ENCODE measurements at places on chromosomes 13 and 19.
A peak's percentile ranks its signal among the peaks of the same experiment; 100 is the strongest.

DNA sequence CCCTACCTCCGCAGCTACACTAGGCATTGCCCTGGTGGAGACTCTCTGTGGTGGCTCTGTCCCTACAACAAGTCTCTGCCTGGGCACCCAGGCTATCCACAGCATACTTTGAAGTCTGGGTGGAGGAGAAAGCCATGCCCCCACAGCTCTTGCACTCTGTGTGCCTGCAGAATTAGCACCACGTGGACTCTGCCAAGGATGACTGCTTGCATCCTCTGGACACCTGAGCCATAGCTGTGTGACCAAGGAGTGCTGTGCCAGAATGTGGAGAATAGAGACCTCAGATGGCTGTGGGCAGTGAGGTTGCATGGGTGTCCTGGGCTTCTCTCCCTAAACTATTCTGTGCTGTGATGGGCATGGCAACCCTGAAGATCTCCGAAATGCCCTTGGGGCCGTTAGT is 21.2 kb upstream of the MCF2L start:
- no peak for DNase-seq

GRCh38 chr19:6590258-6590826 is 608 bp downstream of the CD70 start:
- DNase-seq, result no peak

GRCh38 chr13:72261732-72262131 is 394.7 kb upstream of the DACH1 start:
- no peak for DNase-seq

GRCh38 chr13:46079770-46080169 is 25.1 kb downstream of the CPB2 start:
- DNase-seq, result no peak

DNA sequence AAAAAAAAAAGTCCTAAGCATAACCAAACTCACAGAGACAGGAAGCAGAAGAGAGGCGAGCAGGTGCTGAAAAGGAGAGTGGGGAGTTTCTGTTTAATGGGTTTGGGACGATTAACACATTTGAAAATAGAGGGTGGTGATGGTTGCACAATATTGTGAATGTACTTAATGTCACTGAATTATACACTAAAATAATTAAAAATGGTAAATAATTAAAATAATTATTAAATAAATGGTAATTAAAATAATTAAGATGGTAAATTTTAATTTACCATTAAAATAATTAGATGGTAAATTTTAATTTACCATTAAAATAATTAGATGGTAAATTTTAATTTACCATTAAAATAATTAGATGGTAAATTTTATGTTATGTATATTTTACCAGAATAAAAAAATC is 74.8 kb upstream of the XPO4 start:
- DNase-seq, result no peak

DNA sequence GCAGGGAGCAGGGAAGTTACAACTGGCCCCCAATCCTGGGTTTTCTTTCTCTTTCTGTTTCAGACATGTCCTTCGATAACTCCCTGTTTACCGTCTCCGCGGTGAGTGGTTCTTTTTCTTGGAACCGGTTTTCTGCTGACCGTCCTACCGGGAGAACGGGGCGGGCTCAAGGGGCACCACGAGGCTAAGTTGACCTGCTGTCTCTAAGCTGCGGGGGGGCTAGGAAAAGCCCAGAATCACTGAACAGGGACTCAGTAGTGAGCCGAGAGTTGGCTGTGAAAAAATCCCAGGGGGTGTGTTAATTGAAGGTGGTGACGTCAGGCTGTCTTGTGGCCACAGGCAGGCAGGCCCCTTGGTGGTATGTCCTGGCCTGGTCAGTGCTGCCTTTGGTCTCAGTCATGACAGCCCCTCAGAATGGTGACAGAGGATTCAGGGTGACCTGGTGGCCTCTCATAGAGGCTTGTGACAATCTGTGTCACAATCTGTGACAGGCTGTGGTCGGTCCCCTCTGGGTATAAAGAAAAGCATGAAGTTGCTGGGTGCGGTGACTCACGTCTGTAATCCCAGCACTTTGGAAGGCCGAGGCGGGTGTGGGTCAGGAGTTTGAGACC is 8.1 kb upstream of the CARM1 start:
- no peak for DNase-seq

DNA sequence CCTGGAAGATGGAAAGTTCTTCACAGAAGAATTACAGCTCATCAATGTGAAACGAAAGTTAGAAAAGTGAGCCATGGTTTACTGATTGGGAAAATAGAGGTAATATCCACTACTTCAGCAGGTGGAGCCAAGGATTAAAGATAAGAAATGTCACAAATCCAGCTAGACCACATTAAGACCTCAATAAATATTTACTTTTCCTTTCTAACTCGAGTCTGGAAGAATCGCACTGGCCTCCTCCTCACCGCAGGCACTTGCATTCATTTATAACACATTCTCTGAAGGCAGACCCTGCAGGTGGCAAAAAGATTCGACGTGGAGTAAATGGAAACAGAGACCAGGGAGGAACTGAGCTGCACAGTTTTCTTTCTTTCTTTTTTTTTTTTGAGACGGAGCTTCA is 7.4 kb downstream of the SLC35E1 start:
- DNase-seq, result no peak

GRCh38 chr19:3665681-3666544 is 34.4 kb downstream of the PIP5K1C start:
- DNase-seq, result peak; percentile 63

DNA sequence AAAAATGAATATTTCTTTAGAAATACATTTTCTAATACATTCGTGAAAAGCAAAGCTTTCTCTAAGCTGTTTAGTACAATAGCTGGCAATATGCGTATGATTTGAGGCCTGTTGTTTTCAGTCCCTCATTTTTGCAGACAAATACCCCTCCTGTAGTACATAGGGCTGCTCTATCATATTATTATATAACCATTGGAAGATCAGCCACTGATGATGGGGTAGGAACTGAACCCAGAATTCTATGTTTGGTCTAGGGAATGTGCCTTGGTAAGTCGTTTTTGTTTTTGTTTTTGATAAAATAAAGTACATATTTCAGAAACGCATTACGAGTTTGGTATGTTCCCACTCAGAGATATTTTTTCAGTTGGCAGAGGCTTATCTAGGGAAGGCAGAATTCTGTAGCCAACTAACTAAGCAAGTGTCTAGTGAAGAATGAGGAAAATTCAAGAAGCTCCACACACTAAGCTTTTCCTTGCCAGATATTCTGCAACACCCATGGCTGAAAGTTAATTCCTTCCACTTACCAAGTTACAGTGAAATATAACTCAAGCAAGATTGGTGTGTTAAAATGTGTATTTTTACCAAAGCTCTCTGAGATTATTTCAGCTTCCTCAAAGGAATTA is 656.9 kb upstream of the MIR17HG start:
- no peak for DNase-seq

DNA sequence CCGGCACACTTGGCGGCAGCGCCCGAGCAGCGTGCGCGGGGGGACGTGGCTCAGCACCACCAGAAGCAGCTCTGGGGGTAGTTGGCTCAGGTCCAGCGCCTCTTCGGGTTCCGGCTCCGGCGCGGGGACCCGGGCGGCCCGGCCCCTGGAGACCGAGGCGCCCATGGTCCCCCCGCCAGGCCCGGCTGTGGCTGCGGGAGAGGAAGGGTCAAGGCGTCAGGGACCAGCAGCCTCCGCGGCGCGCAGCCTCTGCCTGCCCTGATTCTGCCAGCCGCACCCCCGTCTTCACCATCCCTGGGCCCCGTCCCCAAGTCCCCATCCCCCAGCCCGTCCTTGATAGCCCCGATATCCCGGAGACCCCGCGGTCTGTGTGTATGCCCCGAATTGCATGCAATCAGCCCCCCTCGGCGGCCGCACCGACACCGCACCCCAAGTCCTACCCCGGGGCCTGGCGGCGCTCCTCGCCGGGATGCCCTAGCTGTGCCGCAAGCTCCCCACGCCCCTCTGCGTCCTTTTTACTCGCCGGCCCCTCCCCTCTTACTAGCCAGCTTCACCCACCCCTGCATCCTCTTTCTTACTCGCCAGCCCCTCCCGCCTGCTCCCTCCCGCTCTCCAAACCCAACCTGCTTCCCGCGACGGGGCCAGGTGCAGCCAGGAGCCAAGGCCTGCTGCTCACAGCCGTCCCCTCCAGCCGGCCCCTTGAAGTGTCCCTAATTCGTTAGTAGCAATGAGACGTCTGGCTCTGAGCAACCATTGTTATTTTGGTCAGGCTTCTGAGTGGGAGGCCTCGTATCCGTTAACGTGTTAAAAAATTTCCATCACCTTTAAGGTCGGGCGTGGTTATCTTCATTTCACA is at the start of gene FBXO27:
Gene FBXO27 (minus strand): TSS at position 487 of the 856 bp plus-strand sequence. CDS start 322 bp downstream, at position 165.
- no peak for DNase-seq

- DNase-seq, result no peak
Observed at GRCh38 chr13:91141543-91142061, 205.9 kb upstream of the MIR17HG start.

DNA sequence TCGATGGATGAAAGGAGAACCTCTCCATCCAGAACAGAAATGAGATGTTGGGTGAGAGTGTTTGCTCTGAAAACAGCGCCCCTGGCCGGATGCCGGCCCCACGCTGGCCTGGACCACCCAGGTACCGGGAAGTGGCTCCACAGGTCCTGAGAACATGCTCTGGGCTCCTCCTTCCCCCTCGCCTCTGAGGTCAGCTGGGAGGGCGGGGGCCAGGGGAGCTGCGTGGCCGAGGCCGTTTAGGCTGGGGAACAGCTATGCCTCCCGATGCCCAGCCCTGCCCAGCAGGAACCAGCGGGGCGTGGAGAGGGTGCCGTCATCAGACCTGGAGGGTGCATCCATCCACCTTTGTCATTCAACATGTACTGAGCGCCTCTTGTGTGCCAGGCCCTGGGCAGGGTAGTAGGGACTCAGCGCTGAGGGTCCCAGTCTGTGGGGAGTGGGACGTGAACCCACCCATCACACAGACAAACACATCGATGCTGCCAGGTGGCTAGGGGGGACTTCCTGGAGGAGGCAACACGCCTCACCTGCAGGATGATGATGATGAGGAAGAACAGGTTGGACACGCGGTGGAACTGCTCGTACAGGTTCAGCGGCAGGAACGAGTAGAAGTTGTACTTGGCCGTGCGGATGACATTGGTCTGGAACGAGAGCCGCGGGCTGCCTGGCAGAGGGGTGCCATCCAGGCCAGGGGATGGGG is 4.2 kb downstream of the ATP8B3 start:
- no peak for DNase-seq

GRCh38 chr19:55907746-55908145 is 24.4 kb downstream of the NLRP13 start:
- DNase-seq, result no peak

GRCh38 chr13:35502456-35502855 is 26.0 kb upstream of the MAB21L1 start:
- DNase-seq, result no peak

- DNase-seq, result no peak
Observed at GRCh38 chr19:35329323-35329722, 336 bp downstream of the CD22 start.

- DNase-seq, result no peak
Observed at GRCh38 chr19:11942843-11943108, 17.9 kb downstream of the ZNF700 start.

DNA sequence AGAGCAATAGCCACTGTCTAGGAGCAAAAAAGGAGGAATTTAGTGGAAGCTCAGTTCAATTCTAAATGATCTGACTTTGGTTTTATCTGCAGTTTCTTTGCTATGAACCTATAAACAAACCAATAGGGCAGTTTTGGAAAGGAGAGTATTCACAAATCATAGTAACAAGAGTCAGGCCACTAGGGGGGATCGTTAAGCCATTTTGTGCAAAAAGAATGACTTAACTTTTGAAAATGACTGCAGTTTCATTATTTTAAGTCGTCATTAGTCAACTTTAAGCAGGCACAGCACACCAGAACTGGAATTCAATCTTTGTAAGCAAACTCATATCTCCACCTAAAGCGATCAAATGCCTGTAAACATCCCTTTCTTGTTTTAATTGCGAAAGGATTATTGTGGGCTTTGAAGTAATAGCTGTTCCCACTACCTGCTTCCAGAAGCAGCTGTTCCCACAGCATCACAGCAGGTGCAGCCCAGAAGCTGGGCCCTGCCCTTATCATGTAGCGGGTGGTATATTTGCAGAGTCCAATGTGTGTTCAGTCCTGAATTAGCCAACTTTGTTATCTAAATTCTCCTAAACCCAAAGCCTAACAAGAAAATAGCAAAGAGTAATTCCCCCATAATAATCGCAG is 51.5 kb downstream of the SOX21 start:
- DNase-seq, result no peak

DNA sequence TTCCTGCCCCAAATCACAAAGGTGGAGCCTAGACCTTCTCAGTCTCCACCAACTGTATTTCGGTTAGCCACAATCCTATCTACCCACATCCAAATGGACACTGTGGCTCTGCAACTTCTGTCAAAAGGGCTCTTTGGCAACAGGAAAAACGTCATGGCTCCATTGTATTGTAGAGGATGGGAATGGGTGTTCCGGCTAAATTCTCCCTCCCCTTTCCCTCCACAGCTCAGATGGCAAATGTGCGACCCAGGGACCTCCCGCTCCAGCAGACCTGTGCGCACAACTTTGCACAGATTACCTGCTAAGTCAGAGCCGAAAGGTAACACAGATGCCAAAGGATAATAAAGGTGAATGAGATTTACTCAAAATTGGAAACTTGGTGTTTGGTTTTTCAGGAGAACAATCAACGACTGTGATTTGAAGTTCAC is 968 bp upstream of the KL start:
- DNase-seq, result no peak

DNA sequence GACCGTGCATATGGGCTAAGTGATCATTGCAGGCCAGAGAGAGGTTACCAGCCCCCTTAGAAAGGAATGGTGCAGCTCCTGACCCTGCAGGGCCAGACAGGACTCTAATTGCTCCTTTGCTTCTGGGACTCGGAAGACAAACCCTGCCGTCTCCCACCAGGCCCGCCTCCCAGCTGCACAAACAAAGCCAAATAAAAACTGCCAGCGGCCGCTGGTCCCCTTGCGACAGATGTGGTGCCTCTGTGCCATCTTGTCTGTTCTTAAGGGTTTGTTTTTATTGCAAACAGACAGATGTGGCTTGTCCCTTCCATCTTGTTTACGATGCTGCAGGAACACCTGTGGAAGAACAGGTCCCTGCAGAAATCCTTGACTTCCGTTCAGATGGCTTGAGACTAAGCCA is 434.4 kb upstream of the TSHZ3 start:
- no peak for DNase-seq

DNA sequence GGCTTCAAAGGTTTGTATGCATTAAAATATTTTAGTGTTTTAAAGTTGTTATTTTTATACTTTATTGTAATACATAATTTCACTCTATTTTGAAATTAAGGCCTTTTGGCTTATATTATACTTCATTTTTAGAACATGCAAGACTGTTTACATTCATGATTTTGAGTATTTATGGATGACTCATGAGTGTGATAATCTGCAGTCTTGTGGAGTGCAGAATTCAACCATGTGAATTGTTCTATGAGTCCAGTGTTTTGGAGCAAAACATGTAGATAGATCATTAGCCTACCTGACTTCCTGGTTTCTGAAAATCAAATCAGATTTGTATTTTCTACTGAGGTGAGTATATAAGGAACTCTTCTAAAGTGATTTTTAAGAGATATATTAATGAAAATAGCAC is 241.8 kb downstream of the PCCA start:
- no peak for DNase-seq

GRCh38 chr13:20416223-20416745 is 109.4 kb downstream of the CRYL1 start:
- no peak for DNase-seq

Data from activated effector memory CD4-positive, alpha-beta T cell treated with Interleukin-2 at 50 U/mL for 16 hours (primary cell).